ENCODE measurements at places on chromosomes 3 and 15.

- no peak for DNase-seq
Measured at GRCh38 chr3:107988460-107989175, 102.2 kb downstream of the CD47 start.

GRCh38 chr3:58383904-58384303, 49.7 kb downstream of the PDHB start:
- DNase-seq: no peak

DNA sequence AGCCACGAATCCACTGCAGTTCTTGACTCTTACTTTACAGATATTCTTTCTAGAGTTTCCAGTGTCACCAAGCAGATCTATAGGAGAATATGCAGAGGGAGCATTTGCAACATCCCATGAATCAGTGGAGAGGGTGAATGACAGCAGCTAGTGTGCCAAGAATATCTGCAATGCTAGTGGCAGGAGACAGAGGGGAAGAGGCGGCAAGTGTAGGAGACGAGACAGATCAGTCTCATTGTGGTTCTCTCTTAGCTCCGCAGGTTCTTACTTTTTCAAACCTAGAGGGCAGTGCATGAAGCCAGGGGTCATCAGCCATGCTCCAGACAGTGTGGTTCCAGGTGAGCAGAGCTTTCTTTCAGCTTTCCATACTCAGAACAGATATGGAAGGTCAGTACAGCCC, 744 bp downstream of the ZNF619 start:
- DNase-seq: no peak

DNA sequence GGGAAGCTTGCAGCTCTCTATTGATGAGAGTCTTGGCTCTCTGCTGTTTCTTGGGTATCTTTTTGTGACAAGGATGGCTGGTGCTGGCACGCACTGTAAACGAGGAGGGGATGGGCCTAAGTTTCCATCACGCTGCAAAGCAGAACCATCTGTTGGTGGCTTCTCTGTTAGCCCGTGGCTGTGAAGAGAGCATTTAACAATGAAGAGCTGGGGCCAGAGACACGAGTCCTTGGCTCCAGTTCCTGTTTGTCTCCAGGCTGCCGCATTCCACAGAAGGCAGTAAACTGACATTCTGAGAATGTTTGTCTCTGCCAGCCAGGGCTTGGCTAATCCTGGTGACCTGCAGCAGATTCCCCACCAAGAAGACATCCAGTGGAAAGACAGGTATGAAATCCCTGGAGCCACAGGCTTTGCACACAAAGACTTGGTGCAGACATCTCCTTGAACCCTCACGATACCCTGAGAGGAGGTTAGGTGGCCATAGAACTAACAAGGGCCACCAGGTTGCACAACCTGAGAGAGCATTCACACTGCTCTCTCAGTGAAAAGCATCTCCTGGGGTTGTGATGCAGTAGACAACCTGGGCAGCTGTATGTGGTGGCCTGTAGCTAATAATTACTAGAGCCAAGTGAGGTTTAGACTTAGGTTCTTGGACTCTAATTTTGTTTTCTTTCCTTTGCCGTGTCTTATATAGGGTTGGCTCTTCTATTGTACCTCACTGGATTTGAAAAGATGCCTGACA, 130.9 kb downstream of the ASB7 start:
- no peak for DNase-seq

GRCh38 chr3:84974347-84974746, 15.6 kb downstream of the CADM2 start:
- peak; percentile 10 for DNase-seq

- no peak for DNase-seq
Measured at GRCh38 chr3:174342171-174342570, 517.0 kb upstream of the NAALADL2 start.

- no peak for DNase-seq
Measured at GRCh38 chr15:40398413-40398873, 7.2 kb upstream of the IVD start.

DNA sequence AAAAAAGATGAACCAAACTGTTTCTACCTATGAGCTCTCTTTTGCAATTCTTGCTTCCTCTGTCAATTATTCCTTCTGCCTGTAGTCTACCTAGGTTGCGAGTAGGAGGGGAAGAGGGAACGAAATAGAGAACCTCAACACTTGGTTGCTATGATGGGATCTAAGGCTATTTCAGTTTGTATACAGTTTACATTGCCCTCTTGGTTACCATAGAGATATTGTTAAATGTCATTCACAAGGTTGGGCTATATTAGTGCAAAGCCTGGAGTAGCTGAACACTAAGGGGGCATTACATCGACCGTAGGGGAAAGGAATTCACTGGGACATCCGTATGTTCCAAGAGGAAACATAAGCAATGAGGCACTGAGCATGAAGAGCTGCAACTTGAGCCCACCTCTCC, 276.9 kb downstream of the GBE1 start:
- no peak for DNase-seq

GRCh38 chr3:158663246-158663645, 9.2 kb downstream of the LXN start:
- no peak for DNase-seq

Measured in NCI-H1105 treated with DMSO at 0.1 percent for 48 hours (cell line).